ENCODE measurements at places on chromosomes 4 and X. TPM values are rescaled to one million over a fixed set of nuclear protein-coding genes. Genes with fewer than 3 reads are reported as not detected.

Gene GATA1
- total RNA-seq, result not detected

DNA sequence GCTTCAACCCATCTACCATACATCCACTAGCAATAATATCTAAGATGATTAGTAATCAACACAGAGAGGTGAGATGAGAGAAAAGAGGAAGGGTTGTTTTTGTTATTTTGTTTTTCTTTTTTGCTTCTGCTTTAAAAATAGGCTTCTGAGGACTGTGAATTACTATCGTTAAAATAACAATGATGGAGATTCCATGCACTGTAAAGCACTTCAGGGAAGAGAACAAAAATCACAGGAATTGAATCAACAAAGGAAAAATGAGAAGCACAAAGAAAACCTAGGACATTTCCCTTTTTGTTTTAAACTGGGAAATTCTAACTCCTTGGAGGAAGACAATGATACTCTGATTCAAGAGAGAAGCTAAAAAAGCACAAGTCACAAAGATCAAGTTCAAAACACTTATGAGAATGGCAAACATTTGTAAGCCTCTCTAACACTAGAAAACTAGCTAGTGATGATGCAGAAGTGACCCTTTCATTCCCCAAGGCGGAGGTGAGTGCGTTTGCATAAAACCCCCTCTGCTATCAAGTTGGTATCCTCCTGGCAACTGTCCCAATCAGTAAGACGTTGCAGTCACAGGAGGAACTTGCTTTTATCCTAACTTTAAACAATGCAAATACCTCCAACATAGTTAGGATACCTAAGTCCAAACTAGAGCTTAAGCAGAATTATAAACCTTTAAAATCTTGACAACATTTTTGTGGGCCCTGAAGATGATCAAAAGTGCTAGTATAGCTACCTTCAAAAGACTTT is 308.5 kb downstream of the CAMK2D start:
- no peaks in the 10 kb centered on the region for H3K27me3 ChIP-seq
- peaks cover 20% of the 10 kb centered on the region for H3K4me1 ChIP-seq
- DNase-seq, result peak; percentile 11
- no peaks in the 10 kb centered on the region for H3K36me3 ChIP-seq

- H3K36me3 ChIP-seq, result no peaks in the 10 kb centered on the region
- H3K27ac ChIP-seq, result no peak overlapping the region
- H3K27me3 ChIP-seq, result no peaks in the 10 kb centered on the region
- H3K4me3 ChIP-seq, result no peak overlapping the region
Observed at GRCh38 chrX:1283741-1284140, 15.1 kb downstream of the CSF2RA start.

Gene DCAF12L2
- total RNA-seq, result not detected

- H3K4me1 ChIP-seq, result no peaks in the 10 kb centered on the region
- no peaks in the 10 kb centered on the region for H3K27me3 ChIP-seq
- H3K4me3 ChIP-seq, result no peak overlapping the region
- no peak overlapping the region for H3K27ac ChIP-seq
- no peak for DNase-seq
Observed at GRCh38 chr4:97396097-97396496, 747.2 kb downstream of the STPG2 start.

DNA sequence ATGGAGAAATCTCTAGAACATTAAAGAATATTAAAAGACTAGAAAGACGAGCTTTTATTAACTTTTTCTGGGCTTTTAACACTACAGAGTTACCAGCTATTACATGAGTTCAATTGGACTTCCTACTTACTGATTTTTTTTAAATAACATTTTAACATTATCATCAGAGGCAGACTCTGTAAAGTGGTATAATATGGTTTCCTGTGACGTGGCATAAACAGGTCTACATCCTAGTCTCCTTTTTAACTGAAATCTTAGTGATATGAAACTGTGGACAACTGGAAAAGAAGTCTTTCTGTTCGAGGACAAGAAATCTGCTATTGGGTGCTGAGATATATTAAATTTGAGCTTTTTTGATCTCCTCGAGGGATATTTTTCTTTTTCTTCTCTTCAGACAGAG is 48.7 kb upstream of the ABCG2 start:
- H3K36me3 ChIP-seq, result no peaks in the 10 kb centered on the region
- H3K27me3 ChIP-seq, result no peaks in the 10 kb centered on the region
- no peak for DNase-seq
- H3K4me3 ChIP-seq, result no peak overlapping the region

DNA sequence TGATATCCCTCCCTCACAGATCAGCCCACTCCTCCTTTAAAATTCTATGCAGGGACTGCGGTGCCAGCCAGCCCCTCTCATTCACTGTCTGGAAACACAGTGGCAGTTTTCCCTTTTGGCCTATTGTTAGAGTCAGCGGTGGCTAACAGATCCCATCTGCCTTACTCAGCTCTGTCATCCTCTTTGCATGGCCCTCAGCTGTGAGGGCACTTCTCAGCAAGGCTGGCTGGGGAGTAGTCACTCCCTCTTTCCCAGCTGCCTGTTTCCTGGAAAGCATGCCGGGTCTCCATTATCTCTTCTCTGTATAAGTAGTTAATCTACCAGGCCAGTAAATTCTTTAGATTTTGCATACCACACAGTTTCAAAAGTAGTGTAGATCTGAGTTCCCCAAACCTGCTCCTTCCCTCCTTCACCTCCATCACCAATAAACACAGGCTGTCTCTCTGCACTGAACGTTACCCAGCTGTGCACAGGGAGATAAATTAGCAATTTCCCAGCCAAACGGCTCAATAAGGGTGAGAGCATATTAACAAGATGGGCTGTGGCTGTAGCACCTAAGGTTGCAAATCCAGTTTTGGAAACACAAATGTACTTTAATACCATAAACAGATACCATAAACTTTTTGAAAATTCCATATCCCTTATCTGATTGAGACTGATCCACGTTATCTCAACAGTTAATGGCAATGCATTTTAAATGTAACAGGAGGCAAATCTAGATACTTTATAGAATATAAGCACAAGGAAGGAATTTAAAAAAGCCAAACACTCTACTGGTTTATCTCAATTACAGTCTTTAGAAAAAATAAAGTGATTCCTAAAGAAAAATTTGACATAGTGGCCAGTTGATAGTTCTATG is 229.3 kb downstream of the ANKRD50 start:
- no peaks in the 10 kb centered on the region for H3K27me3 ChIP-seq
- H3K27ac ChIP-seq, result no peak overlapping the region
- H3K4me1 ChIP-seq, result no peaks in the 10 kb centered on the region
- H3K36me3 ChIP-seq, result no peaks in the 10 kb centered on the region
- DNase-seq, result no peak
- no peak overlapping the region for H3K4me3 ChIP-seq

- H3K4me1 ChIP-seq, result peaks cover 11% of the 10 kb centered on the region
- H3K4me3 ChIP-seq, result no peak overlapping the region
- H3K36me3 ChIP-seq, result no peaks in the 10 kb centered on the region
- no peak for DNase-seq
- peaks cover 8% of the 10 kb centered on the region for H3K27me3 ChIP-seq
- no peak overlapping the region for H3K27ac ChIP-seq
Observed at GRCh38 chr4:154487145-154487544, 4.5 kb downstream of the DCHS2 start.

Gene LGI2
- total RNA-seq, result 0.45 TPM

DNA sequence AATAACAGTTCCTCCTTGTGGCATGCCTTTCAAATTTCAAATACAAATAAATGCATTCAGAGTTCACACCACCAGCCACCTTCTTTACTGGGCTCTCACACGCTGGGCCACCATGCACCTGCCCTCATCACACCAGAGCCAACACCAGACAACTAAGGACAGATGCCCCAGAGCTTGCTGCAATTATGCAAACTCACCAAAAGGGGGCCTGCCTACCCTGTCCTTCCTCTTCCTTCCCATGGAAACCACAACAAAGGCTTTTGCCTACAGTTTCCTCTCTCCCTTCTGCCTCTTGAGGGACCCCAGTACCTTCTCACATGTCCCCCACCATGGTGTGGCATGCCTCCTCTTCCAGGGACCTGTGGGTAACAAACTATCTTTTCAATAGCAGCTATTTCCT is 1333.9 kb upstream of the TENM3 start:
- no peak overlapping the region for H3K27ac ChIP-seq
- DNase-seq, result no peak
- no peaks in the 10 kb centered on the region for H3K36me3 ChIP-seq
- H3K4me3 ChIP-seq, result no peak overlapping the region
- H3K4me1 ChIP-seq, result no peaks in the 10 kb centered on the region
- no peaks in the 10 kb centered on the region for H3K27me3 ChIP-seq

DNA sequence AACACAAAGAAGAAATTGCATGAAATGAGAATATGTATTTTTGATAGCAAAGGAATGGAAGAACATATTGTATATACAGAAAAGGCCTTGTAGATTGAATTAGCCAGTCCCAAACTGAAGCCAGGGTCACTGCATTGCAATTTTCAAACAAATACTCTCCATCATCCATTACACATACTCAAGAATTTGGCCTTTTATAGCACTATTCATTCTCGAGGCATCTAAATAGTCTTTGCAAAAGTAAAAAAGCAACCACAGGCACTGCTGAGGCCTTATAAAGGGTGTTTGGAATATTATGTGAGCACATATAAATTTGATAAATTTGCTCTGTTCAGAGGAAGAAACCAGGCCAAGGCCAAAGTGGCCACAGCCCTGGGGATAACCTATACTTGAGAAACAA is 123.0 kb downstream of the ZNF827 start:
- H3K36me3 ChIP-seq, result no peaks in the 10 kb centered on the region
- no peak overlapping the region for H3K27ac ChIP-seq
- no peak for DNase-seq
- H3K4me3 ChIP-seq, result no peak overlapping the region
- no peaks in the 10 kb centered on the region for H3K4me1 ChIP-seq

- no peaks in the 10 kb centered on the region for H3K36me3 ChIP-seq
- no peak overlapping the region for H3K4me3 ChIP-seq
- H3K27ac ChIP-seq, result peak overlapping the region; percentile 31
- H3K4me1 ChIP-seq, result peaks cover 74% of the 10 kb centered on the region
- no peaks in the 10 kb centered on the region for H3K27me3 ChIP-seq
Observed at GRCh38 chr4:153228512-153229140, 24.4 kb downstream of the TRIM2 start.

DNA sequence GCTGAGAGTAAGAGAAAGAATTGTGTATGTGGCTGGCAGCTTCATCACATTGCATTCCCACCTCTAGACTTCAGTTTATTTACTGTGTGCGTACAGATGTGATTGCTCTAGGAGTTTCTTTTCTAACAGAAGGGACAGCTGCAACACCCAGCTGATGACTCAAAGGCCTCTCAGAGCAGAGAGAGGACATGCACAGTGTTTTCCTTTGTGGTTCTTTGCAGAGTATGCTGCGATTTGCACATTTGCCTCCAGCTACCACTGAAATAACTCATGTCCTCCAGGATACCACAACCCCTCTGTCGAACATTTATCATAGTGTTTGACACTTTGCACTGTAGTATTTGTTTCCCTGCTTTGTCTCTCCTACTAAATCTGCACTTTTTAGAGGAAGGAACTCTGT is 294.1 kb downstream of the STIM2 start:
- no peak for DNase-seq
- no peak overlapping the region for H3K27ac ChIP-seq
- H3K36me3 ChIP-seq, result no peaks in the 10 kb centered on the region
- no peaks in the 10 kb centered on the region for H3K27me3 ChIP-seq
- H3K4me1 ChIP-seq, result no peaks in the 10 kb centered on the region

Gene HMX1
- total RNA-seq, result 2.6 TPM

Gene ZNF732
- total RNA-seq, result 1.5 TPM

Gene PAGE1
- total RNA-seq, result not detected

GRCh38 chrX:129748305-129748704 is 9.5 kb downstream of the XPNPEP2 start:
- no peak overlapping the region for H3K27ac ChIP-seq
- DNase-seq, result no peak
- no peaks in the 10 kb centered on the region for H3K27me3 ChIP-seq
- H3K4me3 ChIP-seq, result no peak overlapping the region
- H3K36me3 ChIP-seq, result no peaks in the 10 kb centered on the region
- H3K4me1 ChIP-seq, result no peaks in the 10 kb centered on the region

DNA sequence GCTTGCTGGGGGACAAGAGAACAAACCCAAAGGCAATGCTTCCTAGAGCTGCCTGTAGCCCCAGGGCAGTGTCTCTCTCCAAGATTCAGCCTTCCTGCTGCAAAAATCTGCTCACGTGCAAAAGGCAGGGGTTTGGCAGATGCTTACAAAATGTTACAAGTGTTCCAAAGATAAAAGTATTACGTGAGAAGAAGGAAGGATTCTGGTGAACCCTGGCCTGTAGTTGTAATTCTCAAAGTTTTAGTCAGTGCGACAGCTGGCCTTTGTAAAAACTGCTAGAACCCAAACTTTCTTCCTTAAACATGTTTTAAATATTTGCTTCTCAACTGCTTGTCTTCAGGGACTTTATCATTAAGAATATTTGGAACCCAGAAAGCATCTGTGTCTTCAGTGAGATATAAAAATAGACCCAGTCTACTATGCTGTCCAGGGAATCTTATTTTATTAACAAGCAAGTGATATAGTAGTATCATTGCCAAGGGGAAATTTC is 232.3 kb downstream of the FRMPD4 start:
- no peaks in the 10 kb centered on the region for H3K27me3 ChIP-seq
- no peaks in the 10 kb centered on the region for H3K36me3 ChIP-seq
- DNase-seq, result no peak
- no peaks in the 10 kb centered on the region for H3K4me1 ChIP-seq
- no peak overlapping the region for H3K4me3 ChIP-seq

DNA sequence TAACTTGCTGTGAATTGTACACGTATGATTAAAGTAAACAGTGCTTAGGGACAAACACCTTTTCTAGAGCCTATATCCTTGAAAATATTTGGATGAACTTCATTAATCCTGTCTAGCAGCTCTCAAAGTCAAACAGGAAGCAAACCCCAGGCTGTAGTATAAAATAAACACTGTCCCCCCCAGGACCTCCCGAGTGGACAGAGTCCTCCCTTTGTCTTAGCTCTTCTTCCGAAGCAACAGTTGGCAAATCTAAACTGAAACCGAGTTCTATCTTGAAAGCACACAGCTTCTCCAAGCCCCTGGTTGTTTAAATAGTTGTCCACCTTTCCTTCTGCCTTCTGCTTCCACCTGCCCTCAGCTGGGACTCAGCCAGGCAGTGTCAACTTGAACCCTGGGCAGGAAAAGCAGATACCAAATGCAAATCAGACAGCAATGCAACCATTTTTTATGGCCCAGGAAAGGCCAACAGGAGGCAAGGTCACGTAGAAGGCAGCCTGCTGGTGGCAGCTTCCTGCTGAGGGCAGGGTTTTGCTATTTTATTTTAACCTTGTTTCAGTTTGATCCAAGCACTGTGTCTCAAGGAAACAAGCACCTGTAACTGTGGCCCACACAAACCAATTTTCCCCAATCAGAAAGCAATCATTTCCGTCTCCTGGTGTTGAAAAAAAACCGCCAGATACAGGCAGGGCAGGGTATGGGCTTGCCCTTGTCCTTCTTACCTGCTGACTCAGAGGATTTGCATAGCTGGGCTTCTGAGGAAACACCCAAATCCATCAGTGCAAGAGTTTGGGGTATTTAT is 110.3 kb upstream of the KIT start:
- DNase-seq, result no peak
- H3K4me1 ChIP-seq, result no peaks in the 10 kb centered on the region
- no peaks in the 10 kb centered on the region for H3K27me3 ChIP-seq
- H3K36me3 ChIP-seq, result no peaks in the 10 kb centered on the region
- no peak overlapping the region for H3K4me3 ChIP-seq

Data from thyroid gland (tissue), 4 donors.